ENCODE measurements at places on chromosomes 6 and 20.

GRCh38 chr6:111992851-111993250 lies 61.1 kb upstream of the CCN6 start:
- peak; percentile 26 for DNase-seq

GRCh38 chr6:33979750-33980149 lies 166.1 kb downstream of the GRM4 start:
- DNase-seq, result no peak

GRCh38 chr6:168318090-168318489 lies 1.5 kb downstream of the DACT2 start:
- no peak for DNase-seq

DNA sequence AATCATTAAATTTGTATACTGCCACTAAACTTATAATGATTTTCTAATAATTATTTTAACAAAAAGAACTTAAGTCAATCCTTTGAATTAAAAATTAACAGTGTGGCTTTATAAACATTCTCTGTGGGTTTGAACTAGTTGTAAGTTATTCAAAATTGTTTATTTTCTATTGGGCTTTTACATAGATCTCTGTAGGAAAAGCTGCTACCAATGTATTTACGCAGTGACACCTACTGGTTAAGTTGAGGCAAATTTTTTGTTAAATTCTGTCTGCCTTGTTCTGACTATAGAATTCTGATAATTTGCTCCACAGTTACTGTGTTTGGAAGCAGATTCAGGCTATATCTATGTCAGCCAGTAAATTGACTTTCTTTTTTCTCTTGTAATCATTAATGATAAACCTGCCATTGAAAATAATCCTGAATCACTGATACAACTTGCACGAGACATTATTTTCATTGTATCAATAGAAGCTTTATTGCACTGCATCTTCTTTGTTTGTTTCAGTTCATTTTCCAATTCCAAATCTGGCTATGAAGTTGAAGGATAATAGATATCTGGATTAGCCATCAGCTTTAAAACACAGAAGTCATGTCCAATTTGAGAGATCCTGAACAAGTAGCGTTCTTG lies 66.0 kb upstream of the UTRN start:
- DNase-seq, result peak; percentile 25

DNA sequence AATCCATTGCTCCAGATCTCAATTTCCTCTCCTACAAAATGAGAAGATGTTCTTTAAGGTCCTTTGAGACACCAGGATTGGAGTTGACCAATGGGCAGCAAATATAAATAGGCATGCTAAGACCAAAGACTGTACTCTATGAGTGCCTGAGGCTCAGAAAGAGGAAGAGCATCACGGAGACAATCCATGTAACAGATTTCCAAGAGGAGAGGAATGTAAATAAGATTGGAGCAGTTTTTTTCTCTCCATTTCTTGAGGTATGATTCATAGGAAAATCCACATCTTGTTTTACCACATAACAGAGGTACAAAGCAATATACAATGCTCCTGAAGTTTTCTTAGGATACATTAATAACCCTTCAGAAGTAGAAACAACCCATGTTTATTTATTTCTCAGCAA lies 109.8 kb downstream of the UBE3D start:
- DNase-seq, result no peak

GRCh38 chr6:23097566-23097965 lies 528.2 kb downstream of the HDGFL1 start:
- DNase-seq, result no peak

All from GM06990 (cell line).